Kasumi-1 (cell line): ENCODE measurements at places on chromosomes 3 and 15.

GRCh38 chr15:63072809-63073277 is 30.3 kb downstream of the TPM1 start:
- no peak for DNase-seq

- DNase-seq, result no peak
These were observed 55.4 kb downstream of the SETD2 start for GRCh38 chr3:47108546-47108945.

DNA sequence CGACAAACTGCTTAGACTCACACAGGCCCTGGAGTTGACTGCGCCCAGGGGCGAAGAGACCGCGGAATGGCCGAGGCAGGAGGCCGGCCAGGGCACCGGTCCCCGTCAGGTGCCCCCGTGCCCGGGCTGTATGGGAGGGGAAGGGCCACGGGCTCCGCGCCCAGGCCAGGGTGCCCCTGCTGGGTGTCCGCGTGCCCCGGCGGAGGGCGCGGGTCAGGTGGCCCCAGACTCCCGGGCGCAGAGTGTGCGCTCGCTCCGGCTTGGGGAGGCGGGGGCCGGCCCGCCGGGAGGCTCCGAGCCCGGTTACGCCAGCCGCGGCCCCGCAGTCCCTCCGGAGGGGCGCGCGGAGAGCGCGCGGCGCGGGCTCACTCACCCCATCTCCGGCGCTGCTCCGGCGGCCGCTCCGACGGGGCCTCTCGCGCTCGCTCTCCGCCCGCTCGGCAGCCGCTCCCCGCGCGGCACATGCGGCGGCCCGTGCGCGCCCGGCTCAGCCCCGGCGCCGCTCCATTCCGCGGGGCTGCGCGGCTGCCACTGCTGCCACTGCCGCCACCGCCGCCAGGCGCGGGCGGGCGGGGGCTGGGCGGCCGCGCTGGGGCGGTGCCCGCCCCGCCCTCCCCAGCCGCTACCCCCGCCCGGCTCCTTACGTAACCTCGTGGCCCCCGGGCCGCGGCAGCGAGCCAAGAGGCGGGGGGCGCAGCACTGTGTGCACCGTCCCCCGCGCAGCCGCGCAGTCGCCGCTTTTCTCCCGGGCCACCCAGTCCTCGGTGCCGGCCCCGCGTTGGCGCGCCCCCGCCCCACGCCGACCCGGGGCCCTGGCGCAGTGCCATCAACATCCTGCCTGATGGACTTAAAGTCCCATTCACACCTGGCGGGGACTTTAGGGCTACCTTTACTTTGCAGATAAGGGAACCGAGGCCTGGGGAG is at the start of gene HOMER2:
Gene HOMER2, minus strand, starts transcription at position 563 of the 924 bp plus-strand sequence. Its CDS starts 185 bp downstream, at position 378.
- peak; percentile 3 for DNase-seq

- DNase-seq, result peak; percentile 58
These were observed 2.6 kb downstream of the CCDC9B start for GRCh38 chr15:40338041-40338657.

GRCh38 chr3:114550165-114550564 is 256.3 kb downstream of the TIGIT start:
- DNase-seq, result no peak

DNA sequence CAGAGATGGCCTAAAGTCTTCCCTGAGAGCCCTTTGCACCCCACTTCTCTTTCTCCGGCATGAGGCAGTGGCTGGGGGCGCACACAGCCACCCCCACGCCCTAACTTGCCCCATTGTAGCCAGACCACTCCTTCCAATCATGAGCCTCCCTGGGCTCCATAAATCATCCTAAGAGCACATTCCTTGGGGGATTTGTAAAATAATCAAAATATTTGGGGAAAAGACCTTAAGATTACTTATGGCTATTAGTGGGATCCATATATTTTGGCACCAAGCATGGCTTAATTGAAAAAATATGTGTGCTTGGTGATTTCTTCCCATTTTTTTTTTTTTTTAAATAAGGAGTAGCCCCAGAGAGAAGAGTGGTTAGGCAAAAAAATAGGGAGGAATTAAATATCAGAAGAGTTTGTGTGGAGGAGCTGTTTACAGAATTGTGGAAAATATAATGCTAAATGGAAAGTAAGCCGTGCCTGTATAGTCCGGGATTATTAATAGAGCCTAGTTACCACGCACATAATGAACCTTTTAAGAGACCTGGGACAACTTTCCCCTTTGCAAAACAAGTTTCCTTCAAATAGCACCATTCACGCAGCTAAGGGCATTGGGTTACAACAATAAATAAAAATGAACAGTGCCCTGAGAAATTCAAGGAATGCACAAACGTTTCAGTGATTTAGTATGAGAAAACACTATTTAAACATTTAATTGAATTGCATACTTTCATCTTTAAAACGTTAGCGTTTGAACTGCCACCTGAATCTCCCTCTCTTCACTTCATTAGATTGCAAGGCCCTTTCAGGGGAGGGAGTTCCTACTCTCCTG is 46.1 kb downstream of the SMAD6 start:
- no peak for DNase-seq

DNA sequence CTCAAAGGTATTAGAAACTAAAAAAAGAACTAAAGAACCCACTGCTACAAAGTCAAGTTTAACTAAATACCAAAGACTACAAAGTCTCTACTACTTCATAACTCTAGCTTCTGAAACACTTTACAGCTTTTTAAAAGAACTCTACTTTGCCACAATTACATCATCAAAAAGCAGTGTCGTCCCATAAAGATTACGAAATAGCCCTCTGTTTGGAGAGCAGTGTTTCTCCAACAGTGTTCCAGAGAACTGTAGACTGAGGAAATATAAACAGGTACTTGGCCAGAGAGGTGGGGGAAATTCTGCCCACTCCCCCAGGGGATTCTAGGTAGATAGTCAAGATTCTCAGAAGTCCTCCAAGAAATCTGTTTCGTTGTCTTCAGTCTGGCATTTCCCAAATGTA is 225.6 kb downstream of the PDZRN3 start:
- DNase-seq, result no peak

DNA sequence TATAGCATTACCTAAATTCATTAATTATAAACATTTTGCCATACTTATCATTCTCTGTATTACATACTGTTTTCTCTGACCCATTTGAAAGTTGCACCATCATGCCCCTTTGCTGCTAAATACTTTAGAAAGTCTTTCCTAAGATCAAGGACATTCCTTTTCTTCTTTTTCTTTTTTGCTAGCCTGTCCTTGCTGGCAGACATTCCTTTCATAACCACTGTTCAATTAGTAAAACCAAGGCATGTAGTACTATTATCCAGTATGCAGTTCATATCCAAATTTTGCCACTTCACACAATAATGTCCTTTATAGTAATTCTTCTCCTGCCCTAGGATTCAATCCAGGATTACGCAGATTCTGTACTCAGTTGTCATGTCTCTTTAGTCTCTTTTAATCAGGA is 321.0 kb upstream of the C2CD4B start:
- no peak for DNase-seq

DNA sequence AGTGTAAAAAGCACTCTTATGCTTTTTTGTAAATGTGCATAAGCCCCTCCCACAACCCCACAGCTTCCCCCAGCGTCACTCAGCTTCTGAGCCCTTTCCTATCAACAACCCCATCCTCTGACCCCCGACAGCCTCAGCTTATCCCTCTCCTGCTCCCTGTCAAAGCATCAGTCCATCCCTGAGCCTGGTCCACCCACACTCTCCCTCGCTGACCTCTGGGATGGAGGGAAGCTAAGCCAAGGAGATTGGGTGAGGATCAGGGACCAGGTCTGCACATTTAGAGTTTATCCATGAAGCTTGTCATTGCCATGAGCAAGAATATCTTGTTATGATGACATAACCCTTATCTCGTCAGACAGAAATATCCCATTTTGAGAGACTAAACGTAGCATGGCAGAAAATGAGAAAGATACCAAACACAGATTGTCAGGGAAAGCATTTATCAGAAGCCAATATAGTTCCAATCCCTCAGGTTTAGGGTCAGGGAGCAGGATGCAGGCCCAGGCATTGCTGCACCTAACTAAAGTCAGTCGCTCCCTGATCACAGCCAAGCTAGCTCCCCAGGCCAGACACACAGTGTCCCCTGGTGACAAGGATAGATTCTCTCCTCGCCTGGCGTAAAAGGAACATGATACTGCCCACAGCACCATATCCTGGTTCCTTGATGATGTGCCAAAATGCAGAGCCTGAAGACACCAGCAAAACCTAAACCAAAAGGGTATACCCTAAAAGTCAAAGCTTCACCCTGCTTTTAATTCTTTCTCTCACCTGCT is 66.9 kb downstream of the DCLK3 start:
- no peak for DNase-seq

DNA sequence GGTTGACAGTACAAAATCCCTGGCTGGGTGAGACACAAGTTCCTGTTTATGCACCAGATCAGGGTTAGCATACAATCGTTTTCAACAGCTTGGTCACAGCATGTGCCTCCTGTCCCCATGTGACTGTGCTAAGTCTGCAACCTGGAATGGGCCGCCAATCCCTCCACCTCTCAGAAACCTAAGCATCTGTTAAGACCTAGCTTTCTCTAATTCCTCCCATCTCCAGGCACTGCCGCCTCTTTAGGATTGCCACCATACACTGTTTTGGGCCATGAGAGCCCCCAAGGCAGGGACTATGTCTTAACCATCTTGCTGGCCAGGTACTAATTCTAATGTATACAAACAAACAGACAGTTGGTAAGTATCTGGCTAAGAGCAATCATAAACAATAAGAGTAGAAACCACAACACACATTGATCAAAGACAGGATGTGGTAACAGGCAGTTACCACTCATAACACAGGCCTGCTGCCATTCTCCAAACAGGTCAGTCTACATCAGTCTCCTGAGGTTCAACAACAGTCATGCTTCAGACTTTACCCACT is 25.6 kb downstream of the SEC22C start:
- no peak for DNase-seq

DNA sequence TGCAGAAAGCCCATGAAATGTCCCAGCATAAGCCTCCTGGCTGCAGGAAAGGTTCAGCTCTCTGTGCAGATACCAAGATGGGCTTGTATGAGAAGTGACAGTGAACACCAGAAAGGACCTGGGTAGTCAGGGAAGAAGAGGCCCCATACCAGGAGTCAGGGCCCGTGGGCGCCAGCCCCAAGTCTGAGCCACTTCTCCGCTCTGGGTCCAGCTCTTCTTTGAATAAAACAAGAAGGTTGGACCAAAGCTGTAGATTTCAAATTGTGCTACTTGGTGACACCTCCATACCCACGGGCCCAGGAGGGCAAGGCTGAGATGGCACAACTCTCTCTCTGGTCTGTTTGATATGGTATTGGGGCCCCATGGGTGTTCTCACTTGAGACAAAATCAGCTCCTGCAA is 261.5 kb downstream of the UACA start:
- DNase-seq, result no peak

GRCh38 chr3:108241721-108242120 is 19.5 kb upstream of the IFT57 start:
- DNase-seq, result no peak

GRCh38 chr3:17639257-17639656 is 103.2 kb downstream of the TBC1D5 start:
- no peak for DNase-seq

DNA sequence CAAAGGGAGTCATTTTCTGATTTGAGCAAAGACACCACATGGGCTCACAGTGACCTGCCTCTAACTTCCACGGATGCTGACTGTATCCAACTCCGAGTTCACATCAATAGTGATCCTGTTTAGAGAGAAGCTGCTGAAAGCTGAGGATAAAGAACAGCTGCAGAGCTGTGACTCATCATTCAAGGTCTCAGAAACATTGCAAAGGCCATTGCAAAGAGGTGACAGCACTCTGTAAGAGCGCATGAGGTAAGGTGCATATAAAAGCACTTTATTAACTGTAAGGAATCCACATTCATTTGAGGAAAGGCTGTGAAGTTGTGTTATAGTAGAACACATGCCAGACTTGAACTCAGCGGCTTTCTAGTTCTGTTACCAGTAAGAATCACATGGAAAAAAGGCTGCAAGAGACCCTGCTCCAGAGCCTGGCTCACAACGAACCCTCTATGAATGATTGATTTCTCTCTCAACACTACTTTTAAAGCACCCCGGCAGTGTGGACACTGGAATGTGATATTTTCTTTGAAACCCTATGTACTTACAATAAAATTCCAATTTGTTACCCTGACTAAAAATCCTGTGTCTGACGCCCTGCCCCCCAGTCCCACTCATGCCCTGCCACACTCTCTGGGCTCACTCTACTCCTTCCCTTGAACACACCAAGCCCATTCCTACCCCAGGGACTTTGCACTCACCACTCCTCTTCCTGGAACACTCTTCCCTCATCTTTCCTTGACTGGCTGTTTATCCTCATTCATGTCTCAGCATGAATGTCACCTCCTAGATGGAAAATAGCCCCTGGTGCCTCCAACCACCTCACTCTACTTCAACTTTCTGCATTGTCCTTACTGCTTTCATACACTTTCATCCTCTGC is 111.2 kb downstream of the LSM3 start:
- no peak for DNase-seq

- no peak for DNase-seq
These were observed 42.7 kb upstream of the GOLIM4 start for GRCh38 chr3:168138421-168138820.

DNA sequence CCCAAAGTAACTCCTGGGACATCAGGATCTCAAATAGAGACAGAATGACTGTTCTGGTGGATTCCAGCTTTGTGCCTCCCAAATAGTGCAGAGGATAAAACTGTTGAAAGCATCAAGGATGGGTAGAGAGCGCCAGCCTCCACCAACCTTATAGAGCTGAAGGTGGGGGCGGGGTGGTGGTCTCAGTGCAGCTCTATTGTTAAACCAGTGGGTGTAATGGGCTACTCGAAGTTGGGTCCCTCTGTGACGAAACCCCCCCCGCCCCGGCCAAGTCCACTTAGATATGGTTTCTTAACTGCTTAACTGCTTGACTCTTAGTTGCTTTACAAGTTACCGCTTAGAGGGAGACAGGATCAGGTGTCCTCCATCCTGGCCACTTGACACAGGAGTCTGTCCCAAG is 22.7 kb downstream of the DHX30 start:
- no peak for DNase-seq

DNA sequence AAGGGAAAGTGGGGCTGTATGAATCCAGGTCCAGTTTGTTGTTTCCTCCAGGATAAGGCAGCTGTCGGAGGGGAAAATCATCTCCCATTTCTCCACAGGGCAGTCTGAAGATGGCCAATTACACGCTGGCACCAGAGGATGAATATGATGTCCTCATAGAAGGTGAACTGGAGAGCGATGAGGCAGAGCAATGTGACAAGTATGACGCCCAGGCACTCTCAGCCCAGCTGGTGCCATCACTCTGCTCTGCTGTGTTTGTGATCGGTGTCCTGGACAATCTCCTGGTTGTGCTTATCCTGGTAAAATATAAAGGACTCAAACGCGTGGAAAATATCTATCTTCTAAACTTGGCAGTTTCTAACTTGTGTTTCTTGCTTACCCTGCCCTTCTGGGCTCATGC is 911 bp downstream of the CCRL2 start:
- DNase-seq, result no peak

GRCh38 chr3:4804161-4805058 is 174.8 kb upstream of the BHLHE40 start:
- DNase-seq, result no peak
